ENCODE measurements at places on chromosomes 5 and 9.
A peak's percentile ranks its signal among the peaks of the same experiment; 100 is the strongest.

DNA sequence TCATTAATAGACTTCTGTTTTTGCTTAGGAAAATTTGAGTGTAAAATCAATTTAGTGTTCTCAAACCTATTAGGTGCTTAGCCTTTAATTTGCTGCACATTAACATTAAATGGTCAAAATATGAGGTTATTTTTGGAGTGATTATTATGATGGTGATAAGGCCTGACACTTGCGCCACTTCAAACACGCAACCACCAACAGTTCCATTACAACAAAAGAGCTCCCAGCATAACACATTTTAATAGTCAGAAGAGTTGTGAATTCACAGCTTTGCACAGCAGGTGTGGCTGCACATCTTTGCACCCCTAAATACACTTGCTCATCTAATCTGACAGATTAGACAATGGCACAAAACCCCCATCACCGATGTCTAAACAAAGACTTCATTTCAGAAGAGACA, 940.7 kb downstream of the NR2F1-AS1 start:
- no peak for DNase-seq

- no peak for DNase-seq
These were observed 3.5 kb downstream of the PANK3 start for GRCh38 chr5:168575391-168576372.

GRCh38 chr5:90590-91547, 1.1 kb upstream of the PLEKHG4B start:
- DNase-seq, result no peak

- DNase-seq, result no peak
These were observed 9.7 kb downstream of the SCAI start for GRCh38 chr9:125133403-125134329.

DNA sequence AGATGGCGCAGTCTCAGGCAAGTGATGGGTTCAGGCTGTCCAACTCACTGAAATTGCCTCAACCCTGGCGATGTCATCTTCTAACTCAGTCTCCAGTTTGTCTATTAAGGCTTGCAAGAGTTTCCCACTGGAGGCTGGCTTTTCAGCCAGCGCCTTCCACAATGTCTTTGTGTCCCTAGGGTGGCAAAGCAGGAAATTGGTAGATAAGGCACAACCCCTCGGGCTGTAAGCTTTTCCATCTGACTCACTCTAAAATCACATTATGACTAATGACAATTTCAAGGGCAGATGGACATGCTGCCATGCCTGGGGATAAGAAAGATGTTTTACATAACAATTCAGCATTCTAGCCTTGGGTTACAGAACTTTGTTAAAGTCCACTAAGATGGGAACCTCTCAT, 61.9 kb downstream of the MROH2B start:
- DNase-seq, result no peak

DNA sequence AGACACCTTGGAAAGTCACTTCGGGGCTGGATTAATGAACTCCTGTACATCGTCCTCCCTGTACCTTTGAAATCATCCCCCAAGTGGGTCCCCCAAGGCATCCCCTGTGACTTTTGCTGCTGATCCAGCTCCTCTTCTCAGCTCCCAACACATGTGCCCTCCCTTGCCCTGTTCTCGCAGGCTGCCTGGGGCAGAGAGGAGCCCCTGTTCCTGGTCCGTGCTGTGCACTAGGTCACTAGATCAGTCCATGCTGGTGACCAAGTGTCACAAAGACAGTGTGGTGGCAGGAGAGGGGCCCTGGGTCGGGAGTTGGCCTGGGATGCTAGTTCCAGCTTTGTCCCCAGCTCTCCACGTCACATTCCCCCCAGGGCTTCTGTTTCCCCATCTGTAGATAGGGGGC, 79.3 kb upstream of the BARHL1 start:
- no peak for DNase-seq

DNA sequence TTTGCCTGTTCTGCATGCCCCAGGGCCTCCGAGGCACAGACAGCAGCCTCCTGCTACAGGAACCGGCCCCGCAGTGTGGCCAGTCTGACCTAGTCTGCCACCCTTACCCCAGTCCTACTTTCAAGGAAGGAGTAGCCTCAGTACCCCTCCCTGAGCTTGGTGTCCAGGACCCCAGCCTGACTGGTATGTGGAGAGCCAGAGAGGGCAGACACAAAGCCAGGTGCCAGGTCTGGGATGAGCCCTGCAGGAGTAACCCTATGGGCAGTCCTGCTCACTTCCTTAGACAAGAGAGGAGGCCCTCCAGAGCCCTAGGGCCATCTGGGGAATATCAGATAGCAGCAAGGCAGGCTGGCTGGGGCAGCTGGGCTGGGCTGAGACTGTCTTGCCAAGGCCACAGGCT, 67.8 kb downstream of the NRG2 start:
- DNase-seq, result peak; percentile 39

- no peak for DNase-seq
These were observed 31.6 kb downstream of the NEURL1B start for GRCh38 chr5:172672681-172673080.

- DNase-seq, result no peak
These were observed 19.8 kb upstream of the KCNV2 start for GRCh38 chr9:2697492-2697891.
